ENCODE measurements at places on chromosomes 3 and 15.

DNA sequence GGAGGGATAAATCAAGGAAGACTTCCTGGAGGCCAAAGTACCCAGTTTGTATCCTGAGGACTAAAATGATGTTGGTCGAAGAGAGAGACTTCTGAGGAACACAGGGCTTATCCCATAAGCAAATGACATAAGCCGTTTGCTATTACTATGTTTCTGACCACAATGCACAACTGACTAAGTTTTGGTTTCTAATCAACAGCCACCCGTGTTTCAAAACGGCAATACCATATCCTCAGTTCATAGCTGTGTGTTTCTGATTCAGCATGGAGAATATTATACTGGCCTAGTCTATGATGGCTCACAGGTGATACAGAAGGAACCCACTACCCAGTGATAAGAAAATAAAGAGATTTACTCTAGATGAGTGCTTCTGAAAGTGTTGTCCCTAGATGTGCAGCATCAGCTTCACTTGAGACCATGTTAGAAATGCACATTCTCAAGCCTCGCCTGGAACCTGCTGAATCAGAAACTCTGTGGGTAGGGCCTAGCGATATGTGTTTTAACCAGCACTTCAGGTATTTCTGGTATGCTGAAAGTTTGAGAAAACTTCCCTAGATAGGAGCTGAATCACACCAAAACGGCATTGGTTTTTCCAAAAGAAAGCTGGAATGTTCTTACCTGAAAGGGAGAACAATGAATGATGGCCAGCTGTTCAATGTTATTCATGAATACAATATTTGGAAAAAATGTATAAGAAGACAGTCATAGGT is 639.7 kb upstream of the NR2F2 start:
- no peak for DNase-seq

DNA sequence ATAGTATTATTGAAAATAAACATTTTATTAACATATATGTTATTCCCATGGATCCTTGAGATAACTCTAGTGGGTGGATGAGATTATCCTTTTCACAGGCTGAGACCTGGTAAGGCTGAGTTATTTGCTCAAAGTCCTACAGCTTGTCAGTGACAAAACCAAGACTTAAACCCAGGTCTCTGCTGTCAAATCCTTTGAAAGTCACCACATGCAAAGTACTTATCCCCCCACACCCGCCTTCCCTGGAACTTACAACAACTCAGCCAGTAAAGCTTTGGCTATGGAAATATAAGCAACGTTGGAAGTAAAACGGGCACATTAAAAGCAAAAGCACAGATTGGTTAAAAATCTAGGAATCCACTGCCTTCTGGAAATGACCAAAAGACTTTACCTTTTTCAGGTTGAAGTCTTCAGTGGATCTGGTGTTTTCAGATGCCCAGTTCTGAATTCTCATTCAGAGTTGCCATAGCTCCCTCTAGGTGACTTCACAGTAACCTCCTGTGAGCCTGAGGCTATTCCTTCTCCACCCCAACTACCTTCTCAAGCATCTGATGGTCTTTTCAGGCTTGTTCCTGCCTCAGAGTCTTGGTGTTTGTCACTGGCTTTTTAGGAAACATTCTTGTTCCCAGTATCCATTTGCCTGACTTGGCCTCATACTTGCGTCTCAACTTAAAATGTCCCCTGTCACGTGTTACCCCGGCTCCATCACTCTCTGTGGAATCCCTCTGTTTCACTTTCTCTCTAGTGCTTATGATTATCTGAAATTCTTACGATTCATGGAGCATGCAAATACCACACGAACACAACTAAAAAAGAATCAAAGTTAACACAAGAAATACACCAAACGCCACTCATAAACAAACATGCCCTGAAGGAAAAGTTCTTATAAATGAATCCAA is 131.2 kb downstream of the MAGI1 start:
- no peak for DNase-seq

- DNase-seq, result peak; percentile 4
These were observed 28.6 kb upstream of the NDUFB4 start for GRCh38 chr3:120567370-120568201.

DNA sequence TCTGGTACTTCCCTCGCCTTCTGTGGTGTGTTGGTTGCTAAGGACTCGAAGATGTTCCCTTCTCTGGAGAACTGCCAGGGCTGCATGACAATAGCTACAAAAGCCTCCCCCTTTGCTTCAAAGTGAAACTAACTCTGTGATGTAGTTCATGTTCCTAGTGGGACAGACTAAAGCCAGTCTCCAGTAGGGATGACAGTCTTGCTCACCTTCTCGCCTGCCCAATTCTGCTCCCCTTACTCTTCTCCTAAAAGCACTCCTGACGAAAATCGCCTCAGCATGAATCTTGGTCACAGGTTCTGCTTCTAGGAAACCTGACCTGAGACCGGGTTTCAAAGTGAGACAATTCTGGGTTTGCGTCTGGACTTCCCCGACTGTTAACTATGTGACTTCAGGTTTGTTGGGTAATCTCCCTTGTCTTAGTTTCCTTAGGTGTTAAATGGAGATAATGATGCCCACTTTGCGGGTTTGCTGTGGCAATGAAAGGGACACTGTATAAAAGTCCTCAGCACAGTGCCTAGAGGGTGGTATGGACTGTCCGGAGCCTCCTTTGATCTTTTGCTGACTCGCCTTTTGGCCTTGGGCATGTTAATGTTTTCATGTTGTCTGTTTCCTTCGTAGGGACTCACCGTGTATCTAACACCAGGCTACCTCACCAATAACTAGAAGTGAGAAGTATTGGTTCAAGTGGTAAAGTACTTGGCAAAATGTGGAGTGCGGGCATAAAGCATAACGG is 24.9 kb upstream of the THRB start:
- DNase-seq, result no peak

DNA sequence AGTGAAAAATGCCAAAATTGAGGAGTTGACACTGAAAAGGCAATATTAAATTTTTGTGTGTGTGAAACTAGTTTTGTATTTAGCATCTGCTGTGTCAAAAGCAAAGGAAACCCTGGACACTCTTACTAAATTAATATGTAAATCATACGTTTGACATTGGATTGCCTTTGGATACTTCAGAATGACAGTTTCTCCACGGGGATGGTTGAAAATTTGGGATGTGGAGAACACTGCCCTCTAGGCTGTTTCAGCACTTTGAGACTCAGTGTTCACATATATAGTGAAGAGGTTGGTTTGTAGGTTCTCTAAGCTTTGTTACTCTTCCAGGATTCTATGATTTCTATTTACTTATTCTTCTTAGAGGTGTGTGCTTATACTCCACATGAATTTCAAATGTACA is 3.0 kb downstream of the ROBO2 start:
- DNase-seq, result no peak

GRCh38 chr3:191262650-191263049 is 63.6 kb downstream of the OSTN start:
- DNase-seq, result no peak

DNA sequence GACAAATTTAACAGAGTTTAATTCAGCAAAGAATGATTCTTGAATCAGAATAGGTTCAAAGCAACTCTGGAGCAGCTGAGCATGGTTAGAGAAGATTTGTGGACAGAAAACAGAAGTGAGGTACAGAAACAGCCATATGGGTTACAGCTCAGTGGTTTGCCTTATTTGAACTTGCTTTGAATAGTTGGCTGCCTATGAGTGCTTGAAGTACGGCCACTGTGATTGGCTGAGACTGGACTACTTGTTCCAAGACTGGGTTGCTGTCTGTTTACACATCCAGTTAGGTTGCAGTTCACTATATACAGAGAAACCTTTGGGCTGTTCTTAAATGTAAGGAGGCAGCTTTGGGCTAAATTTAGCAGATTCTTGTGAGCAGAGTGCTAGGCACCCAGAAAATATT is 79.4 kb upstream of the CADPS start:
- DNase-seq, result no peak

DNA sequence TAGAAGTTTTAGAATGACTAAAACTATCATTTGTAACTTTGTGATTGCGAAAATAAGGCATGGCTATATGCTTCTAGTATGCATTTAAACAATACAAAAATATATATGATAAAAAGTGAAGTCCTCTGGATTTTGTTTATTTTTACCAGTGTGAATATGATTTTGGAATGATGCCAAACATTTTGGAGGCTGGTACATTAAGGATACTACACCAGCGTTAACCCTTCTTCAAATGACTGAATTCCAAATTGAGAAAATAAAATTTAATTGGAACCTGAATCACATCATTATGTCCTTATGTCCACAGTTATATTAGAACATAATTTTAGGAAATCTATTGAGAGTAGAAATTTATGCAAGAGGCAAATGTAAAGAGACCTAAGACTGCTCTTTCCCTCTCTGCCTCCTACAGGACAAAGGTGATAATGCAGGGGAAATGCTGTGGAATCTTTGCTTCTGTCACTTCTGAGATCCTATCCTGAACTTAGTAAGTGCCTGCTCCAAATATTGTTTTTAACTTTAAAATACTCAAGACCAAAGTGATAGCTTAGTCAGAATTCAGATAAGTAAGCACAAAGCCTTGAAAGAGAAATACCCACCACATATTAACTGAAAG is 121.1 kb upstream of the NANOGP8 start:
- no peak for DNase-seq

DNA sequence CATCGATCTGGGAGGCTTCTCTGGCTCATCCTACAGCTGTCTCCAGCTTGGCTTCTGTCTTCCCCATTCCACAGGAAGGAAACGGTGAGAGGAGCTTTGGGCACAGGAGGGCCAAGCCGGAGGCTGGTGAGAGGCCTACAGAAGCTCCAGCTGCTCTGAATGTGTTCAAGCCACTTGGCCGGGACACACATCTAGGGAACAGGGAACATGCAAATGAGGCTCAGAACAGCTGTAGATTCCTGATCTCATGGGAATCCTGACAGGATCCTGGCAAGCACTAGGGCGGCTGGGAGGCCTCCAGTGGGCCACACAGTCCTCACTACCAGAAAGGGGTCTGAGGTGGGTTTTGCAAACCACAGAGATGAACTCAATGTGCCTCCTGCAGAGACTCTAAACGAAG is 13.7 kb downstream of the SEMA5B start:
- no peak for DNase-seq

DNA sequence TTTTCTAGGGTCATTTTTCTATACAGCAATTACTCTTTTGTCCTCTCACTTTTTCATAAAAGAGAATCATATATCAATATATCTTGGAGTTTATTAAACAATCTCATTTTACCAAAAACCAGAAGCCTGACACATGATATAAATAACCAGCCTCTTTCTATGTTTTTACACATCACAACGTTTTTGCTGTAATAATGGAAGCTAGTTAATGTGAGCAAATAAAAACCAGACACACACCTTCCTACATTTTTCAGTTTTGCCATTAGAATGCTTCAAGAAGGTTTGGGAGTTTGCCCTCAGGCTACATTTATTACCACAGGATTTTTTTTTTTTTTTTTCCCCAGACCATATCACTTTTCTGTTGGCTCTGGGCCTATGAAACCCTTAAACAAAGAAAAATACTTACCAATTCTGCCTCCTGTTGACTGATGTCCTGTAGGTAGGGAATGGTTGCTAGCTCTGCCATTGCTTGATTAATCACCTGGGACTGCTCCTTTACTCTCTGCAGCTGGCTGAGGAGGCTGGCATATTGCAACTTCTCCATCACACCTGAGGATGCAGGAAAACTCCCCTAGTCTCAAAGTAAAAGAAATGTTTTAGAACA is 165.5 kb downstream of the ECT2 start:
- no peak for DNase-seq

DNA sequence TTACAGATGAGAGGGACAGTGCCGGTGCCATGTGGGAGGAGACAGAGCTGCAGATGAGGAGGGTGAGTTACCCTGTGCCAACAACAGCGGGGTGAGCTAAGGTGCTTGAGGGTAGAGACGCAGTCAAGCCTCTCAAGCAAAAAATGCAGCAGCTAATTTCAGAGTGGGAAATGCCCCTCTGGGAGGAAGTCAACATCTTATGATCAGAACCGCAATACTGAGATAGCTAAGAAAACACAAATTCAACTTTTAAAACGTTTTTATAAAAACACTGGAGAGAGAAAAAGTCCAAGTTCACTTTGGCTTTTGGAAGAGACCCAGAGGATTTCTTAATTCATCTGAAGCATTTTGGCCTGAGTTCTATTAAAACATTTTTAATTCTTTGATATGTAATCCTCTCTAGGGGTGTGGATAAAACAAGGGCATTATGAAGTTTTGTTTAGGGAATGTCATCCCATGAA is 319.2 kb downstream of the SLC9A9 start:
- no peak for DNase-seq

GRCh38 chr15:68612979-68613740 is 34.4 kb downstream of the CORO2B start:
- no peak for DNase-seq

DNA sequence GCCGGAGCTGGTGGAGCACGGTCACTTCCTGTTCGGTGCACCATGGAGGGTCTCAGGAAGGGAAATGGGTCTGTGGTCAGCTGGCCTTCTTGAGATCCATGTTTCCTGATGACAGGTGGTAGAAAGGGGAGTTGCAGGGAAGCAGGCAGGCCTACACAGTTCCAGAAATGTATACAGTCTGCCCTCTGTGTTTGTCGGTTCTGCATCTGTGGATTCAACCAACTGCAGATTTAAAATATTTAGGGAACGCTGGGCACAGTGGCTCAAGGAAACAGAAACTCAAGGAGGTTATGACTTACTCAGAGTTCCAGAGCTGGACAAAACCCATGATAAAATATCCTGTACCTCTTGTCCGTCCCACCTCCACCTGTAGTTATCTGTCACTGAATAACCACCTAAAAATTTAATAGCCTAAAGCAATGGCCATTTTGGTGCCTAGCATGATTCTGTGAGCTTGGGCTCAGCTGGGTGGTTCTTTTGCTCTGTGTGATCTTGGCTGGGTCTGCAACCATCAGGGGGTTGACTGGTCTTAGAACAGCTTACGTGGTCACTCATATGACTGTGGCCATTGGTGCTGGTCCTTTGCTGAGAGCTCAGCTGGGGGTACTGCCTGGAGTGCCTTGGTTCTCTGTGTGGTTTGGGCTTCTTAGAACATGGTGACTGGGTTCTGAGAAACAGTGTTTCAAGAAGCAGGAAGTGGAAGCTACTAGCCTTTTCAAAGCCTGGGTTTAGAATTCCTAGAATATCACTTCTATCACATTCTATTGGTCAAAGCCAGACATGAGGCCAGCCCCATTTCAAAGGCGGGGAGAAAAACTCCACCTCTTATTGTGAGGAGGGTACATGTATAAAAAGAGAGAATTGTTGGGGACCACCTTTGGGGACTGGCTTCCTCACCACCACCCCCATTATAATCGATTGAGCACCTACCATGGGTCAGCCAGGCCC is 239.7 kb upstream of the BHLHE40 start:
- DNase-seq, result no peak

DNA sequence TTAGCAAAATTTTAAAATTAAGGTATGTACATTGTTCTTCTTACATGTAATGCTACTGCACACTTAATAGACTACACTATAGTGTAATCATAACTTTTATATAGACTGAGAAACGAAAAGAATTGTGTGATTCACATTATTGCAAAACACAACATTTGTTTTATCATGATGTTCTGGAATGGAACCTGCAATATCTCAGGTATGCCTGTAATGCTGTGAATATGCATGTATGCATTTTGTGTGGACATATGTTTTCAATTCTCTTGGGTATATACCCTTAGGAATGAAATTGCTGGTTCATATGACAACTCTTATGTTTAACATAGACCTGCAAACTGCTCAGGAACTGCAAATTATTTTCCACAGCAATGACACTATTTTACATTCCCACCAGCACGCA is 38.6 kb upstream of the TJP1 start:
- no peak for DNase-seq

All from T1000 (cell line).